ENCODE measurements at places on chromosomes 1 and 21.

- DNase-seq, result no peak
Observed at GRCh38 chr1:164764333-164764732, 205.3 kb downstream of the PBX1 start.

GRCh38 chr1:109816175-109816811, 52.6 kb upstream of the EPS8L3 start:
- DNase-seq, result no peak

GRCh38 chr1:181406989-181407388, 76.3 kb upstream of the CACNA1E start:
- DNase-seq, result no peak

GRCh38 chr1:65412256-65412983, 8.0 kb upstream of the LEPR start:
- no peak for DNase-seq

GRCh38 chr1:21938732-21939538, 1.8 kb upstream of the HSPG2 start:
- DNase-seq, result no peak

DNA sequence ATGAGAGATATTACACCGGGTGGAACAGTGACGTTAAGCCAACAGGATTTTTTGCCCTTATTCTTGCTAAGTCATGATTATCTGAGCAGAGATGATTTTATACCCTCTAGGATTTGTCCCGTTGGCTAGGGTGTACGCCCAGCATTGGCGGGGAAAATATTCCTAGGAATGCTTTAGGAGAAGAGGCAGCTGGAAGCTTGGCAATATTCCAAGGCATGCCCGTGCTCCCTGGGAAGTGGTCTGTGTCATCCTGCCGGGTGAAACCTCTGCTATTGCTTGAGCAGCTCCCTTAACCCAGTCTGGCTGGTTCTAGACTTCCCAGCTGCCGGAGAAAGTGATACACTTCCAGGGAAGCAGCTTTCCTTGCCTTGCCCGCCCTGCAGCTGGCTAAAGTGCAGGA, 16.2 kb downstream of the CHRNB2 start:
- no peak for DNase-seq
